Substantia nigra (tissue), 51 donors: ENCODE measurements at places on chromosomes 16 and 17.

GRCh38 chr16:64478252-64478906, 643.5 kb downstream of the CDH11 start:
- DNase-seq, result no peak

GRCh38 chr17:34820922-34821321, 140.3 kb downstream of the CCT6B start:
- no peak for DNase-seq

DNA sequence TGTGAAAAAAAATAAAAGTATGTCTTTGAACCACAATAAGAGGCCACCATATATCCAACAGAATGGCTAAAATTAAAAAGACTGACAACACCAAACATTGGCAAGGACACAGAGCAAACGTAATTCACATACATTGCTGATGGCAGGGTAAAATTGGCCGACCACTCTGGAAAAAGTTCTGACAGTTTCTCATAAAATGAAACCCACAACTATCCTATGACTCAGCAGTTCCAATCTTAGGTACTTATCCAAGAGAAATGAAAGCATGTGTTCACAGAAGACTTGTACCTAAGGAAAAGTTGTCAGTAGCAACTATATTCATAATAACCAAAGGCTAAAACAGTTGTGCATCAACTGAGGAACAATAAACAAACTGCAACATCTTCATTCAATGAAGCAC, 357.3 kb upstream of the XYLT1 start:
- DNase-seq, result no peak

DNA sequence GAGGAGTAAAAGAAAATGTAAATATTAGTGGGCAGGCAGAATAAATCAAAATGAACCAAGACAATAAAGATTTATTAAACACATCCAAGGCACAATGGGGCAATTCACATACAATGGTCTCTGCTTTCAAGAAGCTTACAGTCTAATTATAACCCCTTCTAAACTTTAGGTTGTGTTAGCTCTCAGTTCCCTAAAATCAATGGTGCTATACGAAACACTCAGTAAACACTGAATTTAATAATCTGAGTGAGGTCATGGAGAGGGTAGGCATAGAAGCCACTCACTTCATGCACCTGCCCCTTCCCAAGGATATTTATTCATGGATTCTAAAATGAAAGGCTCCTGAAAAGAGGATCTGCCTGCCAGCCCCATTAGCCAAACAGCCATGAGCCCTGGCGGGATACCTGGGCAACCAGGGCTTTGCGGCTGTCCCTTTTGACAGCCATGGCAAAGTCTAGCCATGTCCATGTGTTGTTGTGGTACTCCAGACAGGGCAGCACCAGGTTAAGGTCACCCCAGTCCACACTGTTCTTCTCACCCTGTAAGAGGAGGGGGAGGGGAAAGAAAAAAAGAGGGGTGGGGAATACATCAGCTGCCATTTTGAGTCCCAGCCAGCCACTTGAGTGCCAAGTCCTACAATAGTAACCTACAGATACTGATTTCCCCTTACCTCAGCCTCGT, 1.4 kb upstream of the RSKR start:
- DNase-seq, result no peak

- no peak for DNase-seq
Observed at GRCh38 chr17:46962374-46962790, 16.7 kb downstream of the RPRML start.

DNA sequence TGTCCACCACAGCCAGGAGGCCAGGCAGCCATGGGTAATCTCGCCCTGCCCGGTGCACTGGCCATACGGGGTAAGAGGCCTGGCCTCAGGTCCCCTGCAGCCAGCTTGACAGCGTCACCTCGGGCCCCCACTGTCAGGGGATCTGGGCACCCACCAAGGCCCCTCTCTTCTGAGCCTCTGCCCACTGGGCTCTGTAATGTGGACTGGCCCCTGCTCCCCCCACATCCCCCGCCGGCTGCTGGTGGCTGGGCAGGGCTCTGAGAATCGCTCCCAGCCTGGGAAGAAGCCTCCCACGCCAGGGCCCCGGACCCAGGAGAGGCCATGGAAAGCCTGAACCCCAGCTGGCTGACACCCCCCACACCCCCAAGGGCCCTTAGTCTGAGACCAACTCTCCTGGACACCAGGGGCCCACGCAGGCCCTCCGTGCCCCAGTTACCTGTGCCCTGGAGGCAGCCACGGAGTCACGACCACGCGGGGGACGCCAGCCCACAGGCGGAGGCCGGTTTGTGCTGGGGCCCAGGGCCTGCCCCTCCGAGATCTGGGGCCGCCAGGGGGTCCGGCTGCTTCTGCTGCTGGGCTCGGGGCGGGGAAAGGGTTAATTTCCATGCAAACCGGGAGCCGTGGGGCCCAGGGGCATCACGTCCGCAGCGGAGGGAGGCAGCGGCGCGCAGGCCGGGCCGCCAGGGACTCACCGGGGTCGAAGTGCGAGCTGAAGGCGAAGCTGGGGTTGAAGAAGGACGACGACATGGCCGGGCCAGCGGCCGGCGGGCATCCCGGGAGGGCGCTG, at the start of gene PVALEF:
Gene PVALEF, plus strand, starts transcription at position 262 of the 787 bp plus-strand sequence. CDS start 15,720 bp downstream, outside the sequence.
- DNase-seq, result peak; percentile 66

- DNase-seq, result no peak
Observed at GRCh38 chr17:48506246-48506645, 24.6 kb downstream of the HOXB1 start.

- no peak for DNase-seq
Observed at GRCh38 chr16:79672524-79672923, 72.0 kb upstream of the MAF start.

DNA sequence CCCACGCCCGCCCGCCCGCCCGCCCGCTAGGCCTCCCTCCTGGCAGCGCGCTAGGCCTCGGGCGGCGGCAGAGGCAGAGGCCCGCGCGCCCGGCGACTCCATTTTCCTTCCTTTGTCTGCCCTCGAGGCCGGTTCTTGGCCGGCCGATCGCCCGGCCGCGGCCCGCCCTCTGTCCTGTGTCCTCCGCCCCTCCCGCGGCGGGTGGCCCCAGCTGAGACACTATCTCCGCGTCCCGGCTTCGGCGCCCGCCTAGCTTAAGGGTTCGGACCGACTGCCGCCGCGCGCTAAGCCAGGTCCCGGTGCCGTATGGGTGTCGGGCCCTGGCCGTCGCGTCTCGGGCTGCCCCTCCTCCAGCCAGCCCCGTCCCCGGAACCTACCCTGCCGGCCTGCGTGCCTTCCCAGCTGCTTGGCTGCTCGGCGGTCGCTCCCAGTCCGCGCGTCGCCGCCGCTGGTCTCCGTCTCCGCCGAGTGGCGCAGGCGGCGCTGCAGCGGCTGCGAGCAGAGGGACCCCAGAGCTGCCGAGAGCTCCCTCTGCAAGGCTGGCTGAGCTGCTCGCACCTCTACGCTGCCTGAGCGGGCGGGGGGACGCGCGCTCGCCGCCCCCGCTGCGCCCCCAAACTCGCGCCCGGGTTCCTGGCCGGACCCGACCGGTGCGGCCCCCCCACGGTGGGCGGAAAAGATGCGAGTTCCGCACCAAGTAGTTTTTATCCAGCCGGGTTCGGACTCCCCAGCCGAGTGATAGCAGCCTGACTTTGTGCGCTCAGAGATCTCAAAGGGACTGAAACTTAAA, 787 bp downstream of the CTCF start:
- DNase-seq, result peak; percentile 63

- no peak for DNase-seq
Observed at GRCh38 chr16:89039756-89040155, 53.9 kb upstream of the ACSF3 start.

- DNase-seq, result no peak
Observed at GRCh38 chr16:27486760-27487159, 63.0 kb downstream of the GTF3C1 start.

DNA sequence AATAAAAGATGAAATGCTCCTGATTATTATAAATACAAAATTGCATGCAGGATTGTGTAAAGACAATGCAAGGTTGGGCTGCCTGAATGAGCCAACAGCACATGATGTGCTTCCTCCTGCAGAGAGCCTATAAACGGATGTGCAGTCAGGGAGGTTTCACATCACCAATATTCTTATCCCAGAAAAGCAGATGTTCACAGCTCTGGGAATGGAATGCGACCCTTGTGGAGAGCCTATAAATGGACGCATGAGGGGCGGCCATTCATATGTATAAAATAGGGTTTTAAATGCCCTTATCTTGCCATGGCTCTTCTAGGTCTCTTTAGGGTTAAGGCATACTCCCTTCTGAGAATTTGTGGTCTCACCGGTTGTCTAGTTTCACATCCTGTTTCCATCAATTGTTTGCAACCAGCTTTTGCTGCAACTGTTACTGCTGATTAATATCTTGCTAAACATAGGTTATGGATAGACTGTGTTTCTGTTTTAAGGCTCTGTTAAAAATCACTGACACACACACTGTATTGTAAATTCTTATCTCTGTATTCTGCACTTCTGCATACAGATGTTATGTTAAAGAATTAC, 31.9 kb downstream of the SLFN11 start:
- no peak for DNase-seq

DNA sequence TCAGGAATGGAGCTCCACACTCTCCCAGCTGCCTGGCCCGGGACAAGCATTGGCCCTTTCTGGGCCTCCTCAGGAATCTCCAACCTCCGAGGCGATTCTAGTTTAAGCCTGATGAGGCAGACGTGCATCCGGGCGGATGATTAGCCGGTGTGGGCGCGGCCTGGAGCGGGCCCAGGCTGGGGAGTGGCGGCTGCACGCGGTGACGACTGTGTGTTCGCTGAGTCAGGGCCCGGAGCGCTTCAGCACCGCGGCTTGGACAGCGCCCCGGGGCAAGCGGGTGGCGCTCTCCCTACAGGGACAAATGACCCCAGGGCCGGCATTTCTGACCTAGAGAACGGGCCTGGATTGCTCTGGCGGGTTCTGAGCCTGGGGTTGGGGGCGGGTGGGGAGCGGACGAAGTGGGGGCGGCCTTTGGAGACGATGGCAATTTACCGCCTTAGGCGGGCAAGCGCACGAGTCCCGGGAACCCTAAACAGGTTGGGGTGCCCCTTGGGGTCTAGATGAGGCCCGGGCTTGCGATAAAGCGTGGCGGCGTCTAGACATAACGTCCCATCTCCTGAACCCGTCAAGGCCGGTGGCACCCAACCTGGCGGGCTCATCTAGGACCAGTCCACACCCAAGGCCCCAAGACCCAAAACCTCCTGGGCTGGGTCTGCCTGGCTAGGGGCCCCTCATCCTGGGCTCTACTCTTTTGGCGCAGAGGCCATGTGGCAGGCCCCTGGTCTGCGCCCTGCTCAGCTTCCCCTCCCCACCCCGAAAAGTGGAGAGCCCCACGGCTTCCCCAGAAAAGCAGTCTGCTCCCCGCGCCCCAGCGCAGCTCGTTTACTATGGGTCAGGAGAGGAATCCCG, 22.3 kb upstream of the ZNHIT3 start:
- no peak for DNase-seq

DNA sequence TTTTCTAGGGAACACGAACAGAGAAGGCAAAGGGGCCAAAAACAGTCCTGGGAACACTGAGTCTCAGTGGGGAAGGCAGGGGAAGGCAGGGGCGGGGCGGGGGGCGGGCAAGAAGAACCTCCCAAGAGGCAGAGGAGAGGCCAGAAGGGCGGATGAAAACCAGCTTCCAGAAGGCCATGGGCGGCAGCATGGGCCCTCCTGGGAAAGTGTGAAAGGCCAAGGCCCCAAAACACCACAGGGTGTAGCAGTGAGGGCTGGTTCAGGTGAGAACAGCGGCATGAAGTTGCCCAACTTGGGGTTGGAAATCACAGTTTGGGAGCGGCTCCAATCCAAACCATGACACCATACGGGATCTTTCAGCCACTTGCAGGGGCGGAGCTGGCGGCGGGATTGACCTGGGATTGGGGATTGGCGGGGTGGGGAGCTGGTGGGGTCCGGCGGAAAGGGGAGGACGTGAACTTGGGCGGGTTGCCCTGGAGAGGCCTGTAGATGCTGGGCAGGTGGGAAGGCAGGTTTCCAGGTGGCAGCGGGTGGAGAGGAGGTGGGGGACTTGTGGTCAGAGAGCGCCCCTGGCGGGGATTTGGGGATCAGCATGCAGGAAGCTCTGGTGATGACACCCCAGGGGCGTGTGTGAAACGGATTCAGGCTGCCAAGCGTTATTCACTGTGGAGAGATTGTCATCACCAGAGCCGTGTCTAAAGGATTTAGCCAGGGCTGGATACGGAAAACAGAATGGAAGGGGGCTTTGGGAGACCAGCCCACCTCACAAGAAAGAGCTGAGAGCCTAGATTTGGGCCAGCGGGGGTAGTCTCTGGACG, 80.9 kb downstream of the ARHGAP23 start:
- peak; percentile 60 for DNase-seq

- DNase-seq, result no peak
Observed at GRCh38 chr17:29066606-29067005, 23.7 kb downstream of the PIPOX start.

GRCh38 chr17:66625311-66625767, 209.6 kb upstream of the CACNG5 start:
- no peak for DNase-seq

DNA sequence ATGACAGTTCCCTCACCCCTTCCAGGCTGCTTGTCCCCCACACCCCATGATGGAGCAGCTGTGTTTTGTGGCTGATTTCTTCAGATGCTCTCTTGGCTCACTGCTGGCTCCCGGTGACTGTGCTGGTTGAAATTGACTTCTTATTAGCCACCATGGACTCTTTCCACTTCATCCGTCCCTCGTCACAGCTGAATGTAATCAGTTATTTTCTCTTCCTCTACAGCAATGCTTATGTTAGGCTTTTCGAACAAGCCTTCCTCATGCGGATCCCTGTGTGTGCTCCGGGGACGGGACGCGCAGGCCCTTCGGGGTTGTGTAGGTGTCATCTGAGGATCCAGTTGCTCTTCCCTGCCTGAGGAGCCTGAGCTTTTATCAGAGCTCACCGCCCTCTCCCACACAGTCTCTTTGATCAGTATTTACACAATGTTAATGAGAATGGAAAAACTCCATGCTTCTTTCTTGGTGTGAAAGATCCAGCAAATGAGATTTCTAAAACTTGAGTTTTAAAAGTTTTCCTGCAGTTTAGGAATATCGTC, 87.5 kb downstream of the RPTOR start:
- DNase-seq, result no peak

DNA sequence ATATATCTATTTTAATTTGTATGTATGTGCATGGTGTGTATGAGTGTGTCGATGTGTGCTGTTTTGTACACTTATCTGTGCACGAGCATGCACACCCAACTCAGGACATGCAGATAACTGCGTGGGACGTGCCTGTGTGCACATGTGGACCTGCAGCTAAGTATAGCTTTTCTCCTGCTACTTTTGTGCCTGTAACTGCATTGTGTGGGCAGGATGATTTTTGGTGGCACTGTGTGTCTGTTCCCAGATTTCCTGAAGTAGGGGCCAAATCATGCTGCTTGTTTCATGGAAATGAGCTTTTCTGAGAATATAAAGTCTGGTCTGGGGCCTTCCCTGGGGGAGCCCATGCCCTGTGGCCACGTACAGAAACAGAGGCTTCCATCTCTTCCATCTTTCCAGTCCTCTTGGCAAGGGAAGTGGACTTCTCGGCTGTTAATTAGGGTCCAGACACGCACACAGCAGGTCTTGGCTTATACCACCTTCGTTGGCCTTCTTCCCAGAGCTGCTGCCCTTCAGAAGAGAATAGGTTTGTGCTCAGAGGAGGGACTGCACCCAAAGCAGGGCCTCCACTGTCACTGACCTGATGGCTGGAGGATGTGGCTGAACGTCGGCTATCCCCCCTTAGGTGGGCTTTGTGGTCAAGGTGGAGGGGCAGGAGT, 30.2 kb downstream of the SPNS3 start:
- no peak for DNase-seq
